NCI-H1436 treated with DMSO at 0.1 percent for 48 hours (cell line): ENCODE measurements at places on chromosomes 12 and 14.

GRCh38 chr14:50961605-50962221 lies 17.4 kb upstream of the PYGL start:
- no peak for DNase-seq

DNA sequence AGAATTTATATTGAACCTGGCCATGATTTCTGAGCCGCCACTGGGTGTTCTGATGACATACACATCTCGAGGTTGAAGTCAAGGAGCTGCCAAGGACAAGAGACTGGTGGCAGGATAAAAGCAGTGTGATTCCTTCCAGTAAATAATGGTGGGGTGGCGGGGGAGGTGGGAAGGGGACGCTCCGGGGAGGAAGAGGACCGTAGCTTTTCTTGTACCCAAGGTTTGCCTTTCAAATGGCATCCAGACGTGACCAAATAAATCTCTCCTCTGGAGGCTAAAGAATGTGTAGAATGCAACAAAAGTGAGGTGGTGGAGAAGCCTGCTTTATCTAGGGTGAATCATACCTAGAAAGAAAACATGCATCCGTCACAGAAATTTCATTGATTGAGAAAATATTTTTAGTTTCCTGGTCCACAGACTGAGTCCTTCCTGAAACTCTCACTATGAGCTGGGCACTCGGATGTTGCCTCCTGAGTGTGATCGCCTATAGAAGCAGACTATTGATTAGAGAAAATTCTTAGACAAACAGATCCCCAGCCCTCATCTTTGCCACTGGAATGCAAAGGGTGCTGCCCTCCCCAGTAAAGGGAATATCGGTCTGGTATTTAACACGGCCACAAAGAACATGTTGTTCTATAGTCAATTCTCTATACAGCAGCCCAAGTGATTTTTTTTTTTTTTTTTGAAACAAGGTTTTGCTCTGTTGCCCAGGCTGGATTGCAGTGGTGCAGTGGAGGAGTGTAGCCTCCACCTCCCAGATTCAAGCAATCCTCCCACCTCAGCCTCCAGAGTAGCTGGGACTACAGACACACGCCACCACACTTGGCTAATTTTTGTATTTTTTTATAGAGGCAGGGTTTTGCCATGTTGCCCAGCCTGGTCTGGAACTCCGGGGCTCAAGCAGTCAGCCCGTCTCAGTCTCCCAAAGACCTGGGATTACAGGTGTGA lies 112.1 kb downstream of the DPF3 start:
- no peak for DNase-seq

DNA sequence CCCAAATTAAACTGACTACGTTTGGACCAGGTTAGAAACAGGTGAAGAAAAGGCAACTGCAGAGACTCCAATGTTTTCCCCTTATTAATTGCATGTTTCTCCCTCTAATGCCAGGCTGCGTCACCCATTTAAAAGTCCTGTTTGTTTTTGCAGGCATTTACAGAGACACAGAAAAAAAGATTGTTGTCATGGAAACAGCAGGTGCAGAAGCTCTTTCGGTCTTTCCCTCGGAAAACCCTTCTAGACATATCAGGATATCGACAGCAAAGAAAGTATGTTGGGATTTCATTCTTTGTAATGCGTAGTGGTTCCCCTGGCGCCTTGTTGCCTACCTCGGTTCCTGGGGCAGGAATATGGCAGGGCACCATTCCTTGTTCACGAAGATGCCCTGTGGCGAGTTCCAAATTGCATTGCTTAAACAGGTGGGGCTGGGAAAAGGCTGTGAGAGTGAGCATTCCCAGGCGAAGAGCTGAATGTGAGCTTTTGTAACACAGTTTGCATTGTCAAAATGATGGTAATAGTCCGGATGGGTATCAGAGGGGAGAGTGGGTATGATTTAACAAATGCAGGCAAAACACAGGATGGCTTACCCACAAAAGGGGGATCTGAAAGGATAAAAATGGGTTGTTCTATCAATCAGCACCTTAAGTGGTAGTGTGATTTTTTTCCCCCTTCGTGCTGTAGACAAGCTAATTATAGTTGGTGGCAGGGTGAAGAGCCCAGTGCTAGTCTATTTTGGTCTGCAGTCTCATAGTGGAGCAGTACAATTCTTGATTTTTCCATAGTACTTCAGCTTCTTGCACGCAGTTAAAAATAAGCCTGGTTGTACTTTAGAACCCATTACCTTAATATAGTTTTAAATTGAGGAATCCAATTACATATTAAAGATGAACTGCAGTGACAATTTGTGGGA lies 132.4 kb downstream of the GCH1 start:
- no peak for DNase-seq

- DNase-seq: no peak
Measured at GRCh38 chr14:94613720-94614644, 1.8 kb downstream of the SERPINA3 start.
